ENCODE measurements at places on chromosomes 6 and 20.

DNA sequence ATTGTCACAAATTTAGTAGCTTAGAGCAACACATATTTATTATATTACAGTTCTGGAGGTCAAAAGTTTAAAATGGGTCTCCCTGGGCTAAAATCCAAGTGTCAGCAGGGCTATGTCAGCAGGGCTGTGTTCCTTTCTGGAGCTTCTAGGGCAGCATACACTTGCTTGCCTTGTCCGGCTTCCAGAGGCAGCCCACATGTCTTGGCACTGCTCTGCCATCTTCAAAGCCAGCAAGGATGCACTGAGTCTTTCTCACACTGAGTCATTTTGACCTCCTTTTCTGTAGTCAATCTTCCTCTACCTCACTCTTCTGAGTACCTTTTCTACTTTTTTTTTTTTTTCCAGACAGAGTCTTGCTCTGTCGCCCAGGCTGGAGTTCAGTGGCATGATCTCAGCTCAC is 39.0 kb downstream of the ADGRF4 start:
- no peak for DNase-seq

DNA sequence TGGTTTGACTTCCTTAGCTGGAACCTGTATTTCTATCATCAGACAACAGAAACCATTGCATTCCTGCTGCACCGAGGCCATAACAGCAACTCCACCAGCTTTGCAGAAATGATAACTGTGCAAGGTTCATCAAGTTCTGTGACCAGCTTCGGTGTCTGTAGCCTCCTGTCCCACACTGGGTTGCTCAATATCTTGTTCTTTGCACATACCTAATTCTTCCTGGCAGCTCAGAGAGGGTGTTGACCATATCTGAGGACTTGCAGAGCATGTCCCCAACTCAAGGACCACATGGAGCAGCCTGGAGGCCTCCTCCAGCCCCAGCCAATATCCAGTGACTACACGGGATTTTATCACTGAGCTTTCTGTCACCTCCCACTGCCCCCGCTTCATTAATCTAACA is 59.3 kb upstream of the SCAF8 start:
- DNase-seq, result no peak

DNA sequence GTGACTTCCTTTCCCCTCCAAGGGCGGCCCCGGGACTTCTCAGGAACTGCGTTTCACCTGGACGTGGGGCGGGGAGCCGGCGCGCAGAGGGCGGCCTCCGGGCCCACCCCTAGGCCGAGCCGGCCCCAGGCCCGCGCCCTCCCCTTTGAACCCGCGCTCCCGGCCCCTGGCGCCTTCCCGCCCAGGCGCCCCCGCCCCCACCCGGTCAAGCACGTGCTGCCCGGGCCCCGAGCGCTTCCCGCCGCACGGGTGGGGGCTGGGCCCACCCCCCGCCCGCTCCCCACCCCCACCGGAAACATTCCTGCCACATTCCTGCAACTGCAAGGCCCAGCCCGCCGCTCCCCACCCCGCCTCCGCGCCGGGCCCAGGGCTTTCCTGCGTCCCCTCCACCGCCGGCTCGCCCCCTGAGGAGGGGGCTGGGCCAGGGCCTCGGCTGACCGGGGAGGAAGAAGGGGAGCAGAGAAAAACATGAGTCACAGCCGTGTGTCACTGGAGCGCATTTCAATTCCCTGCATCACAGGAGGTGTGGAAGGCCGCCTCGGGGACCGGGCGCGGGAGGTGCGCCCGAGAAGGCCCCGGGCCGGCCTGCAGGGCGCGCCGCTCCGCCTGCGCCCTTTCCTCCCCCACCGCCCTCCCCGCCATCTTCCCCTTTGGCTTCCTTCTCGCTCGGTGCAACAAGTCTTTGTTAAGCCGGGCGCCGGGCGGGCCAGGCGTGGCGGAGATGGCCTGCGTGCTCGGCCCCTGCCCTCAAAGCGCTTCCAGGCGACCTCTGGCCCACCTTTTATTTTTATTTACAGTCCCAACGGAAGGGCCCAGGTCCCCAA is 1.2 kb upstream of the HMGA1 start:
- no peak for DNase-seq

DNA sequence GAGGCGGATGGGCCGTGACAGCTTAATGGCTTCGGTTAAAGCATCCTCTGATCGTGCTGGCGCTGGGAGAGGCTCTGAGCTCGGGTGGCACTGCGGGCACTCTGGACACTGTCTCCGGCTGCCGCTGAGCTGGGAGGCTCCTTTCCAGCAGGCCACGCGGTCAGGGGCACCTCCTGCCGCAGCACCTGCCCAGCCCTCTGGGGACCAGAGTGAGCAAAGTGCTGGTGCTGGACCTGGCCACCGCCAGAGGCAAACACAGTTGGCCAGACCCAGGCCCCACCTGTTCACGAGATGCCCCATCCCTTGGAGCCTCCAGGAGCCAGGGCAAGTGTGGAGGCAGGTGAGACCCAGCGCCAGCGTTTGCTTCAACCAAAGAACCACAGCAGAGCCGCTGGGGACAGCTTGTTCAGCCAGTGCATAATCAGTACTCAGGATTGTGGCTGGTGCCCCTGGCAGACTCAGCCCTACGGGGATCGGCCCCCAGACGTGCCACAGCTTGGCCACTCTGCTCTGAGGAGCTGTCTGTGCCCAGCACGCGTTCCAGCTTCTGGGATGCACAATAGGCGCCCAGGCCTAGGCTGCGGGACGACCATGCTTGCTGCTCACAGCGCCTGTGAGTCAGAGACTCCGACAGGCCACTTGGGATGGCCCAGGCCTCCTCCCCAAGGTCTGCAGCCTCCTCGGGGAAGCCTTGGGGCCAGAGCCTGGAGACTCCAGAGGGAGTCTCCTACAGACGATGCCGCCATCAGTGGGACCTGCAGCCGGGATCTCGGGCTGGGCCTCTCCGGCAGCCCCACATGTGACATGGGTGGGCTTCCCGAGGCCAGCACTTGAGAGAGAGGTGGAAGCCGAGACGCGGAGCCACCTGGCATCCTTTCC is 38.2 kb upstream of the SLCO4A1 start:
- no peak for DNase-seq

DNA sequence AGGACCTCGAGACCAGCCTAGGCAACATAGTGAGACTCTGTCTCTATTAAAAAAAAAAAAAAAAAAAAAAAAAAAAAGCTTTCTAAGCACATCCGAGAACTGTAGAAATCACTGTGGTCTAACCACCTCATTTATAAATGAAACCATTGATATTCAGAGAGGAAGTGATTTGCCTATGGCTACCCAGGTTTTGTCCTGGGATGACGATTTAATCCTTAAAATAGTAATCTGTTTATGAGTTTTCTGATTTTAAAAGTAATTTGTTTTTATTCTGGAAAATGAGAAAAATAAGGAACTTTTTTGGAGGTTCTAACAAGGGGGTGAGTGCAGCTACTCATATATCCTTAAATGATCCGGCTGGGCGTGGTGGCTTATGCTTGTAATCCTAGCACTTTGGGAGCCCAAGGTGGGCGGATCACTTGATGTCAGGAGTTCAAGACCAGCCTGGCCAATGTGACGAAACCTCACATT is 6.5 kb upstream of the BTN3A2 start:
- no peak for DNase-seq

DNA sequence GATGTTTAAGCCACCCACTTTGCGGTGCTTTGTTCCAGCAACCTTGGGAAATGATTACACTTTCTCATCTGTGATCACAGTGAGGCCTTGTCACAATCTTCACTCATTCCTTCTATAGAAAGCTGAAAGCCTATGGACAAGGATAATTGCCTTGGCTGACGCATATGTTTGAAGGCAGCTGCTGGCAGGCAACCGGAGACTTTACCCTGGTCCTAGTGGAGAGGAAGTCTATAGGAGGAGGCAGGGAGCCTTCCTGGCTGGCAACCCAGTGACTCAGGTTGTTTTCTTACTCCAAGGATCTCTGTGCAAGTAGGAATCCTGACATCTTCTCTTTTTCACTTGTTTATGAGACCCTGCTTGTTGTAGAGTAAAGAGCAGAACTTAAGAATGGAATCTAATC is 34.1 kb upstream of the ESR1 start:
- no peak for DNase-seq

DNA sequence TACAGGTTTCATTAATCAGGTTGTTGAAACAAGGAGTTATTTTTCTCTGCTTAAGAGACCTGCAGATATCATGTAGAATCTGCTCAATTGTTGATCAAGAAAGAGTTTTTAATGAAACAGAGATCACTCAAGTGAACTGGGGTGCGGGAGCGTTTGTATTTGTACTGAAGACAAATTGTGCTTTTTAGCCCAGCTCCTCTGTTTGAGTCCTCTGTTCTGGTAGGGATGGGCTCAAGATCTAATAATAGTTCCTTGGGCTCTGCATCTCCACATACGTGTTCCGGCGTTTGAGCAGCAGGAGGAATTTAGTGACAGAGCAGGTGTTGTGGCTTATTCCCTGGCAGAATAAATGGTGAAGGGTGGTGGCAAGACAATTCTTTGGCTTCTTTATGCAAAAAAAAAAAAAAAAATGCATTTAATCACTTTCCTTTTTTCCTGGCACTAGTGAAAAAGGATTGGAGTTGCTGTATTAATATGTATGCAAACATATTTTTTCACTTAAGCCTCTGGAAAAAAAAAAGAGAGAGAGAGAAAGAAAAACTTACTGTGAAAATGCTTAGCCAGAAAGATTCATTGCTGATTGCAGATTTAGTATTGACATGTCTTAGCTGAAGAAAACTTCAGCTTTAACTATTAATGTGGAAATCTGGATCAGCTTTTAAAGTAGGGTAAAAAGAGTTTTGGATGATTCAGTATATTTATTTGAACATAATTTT is 4.0 kb downstream of the CITED2 start:
- no peak for DNase-seq

- no peak for DNase-seq
Observed at GRCh38 chr6:150535151-150535804, 64.4 kb upstream of the PLEKHG1 start.

DNA sequence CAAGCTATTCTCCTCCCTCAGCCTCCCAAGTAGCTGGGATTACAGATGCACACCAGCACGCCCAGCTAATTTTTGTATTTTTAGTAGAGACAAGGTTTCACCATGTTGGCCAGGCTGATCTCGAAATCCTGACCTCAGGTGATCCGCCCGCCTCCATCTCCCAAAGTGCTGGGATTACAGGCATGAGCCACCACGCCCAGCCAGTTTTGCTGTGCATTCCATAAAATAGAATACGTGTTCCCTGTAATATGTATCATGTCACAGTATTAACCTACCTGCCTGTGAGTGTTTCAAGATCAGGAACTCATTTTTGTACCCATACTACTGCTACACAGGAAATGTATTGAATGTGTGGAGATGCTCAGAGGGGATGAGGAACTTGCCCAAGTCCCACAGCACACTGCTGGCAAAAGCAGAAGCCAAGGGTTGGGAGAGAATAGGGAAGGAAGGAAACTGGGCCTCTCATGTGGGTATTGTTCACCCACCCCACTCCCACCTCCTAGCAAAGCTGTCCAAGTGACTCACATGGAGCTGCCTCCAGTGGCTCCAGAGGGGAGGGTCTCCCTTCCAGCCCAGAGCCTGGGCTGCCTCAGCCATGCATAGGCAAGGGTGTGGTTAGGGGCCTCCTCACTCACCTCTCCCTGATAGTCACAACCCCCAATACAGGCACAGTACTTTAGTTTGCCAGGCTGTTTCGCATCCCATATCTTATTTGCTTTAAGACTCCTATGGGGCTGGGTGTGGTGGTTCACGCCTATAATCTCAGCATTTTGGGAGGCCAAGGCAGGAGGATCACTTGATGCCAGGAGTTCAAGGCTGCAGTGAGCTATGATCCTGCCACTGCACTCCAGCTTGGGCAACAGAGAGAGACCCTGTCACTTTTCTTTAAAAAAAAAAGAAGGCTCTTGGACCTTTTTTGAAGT is 9.4 kb downstream of the HM13 start:
- DNase-seq, result no peak

DNA sequence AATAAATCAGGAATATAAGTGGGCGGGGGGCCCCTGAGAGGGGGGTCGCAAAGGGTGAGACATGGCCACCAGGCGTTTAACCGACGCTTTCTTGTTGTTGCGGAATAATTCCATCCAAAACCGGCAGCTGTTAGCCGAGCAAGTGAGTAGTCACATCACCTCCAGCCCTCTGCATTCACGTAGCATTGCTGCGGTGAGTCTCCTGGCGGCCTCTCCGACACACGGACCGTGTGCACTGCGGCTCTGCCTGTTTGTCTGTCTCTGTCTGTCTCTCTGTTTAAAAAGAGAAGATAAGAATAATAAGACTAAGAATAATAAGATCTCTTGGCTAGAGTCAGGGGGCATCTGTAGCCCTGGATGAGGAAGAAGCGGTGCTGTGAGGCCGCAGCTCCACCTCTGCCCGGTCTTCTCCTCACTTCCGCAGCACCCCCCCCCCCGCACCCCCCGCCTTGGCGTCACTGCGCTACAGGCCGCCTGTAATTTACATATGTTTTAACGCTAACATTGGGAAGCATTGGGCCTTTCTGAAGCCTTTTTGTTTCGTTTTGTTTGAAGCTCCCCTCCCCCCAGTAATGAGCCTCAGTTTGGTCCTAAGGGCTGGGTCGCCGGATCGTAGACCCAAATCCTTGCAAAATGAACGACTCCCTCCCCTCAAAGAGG is 993 bp downstream of the STX16 start:
- no peak for DNase-seq

GRCh38 chr6:147055821-147056392 is 148.3 kb upstream of the STXBP5 start:
- peak; percentile 31 for DNase-seq

DNA sequence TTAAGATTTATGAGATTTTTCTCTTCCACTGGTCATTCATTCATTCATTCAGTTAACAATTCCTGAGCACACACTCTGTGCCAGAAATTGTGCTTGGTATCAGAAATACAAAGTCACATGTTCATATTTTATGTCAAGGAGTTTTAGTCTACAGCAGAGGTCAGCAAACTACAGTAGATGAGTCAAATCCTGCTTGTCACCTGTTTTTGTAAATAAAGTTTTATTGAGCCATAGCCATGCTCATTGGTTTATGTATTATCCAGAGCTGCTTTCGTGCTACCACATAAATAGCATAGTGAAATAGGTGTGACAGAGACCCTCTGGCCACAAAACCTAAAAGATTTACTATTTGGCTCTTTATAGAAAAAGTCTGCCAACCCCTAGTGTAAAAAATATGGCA is 46.8 kb downstream of the THEMIS start:
- no peak for DNase-seq

DNA sequence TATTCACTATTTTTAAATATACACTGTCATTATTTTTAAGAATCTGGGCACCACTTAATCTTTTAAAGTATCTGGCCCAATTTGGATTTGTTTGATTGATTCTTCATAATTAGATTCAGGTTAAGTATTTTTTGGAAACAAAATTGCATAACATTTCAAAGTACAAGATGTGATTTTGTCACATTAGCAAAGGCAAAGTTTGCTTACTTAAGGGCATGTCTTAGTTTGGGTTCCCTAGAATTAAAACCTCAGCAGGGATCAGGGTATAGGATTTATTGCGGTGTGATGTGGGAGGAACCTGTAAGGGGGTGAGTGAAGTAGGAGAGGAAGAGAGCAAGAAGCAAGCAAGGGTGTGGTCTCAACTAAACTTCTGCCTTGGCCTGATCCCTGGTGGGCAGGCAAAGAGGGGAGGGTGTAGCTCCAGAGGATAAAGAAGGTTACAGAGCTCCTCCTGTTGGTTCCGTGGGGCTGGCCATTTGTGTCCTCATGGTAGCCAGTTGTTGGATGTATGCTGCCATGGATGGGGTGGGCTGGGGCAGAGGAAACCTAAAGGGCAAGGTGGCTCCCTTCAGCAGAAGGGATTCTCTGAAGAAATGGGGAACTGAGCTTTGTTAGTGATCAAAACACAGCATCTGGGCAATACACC is 668.7 kb upstream of the SLC35B3 start:
- no peak for DNase-seq

GRCh38 chr6:121849477-121849876 is 414.0 kb downstream of the GJA1 start:
- peak; percentile 32 for DNase-seq
